ENCODE measurements at places on chromosomes 2 and 18.

DNA sequence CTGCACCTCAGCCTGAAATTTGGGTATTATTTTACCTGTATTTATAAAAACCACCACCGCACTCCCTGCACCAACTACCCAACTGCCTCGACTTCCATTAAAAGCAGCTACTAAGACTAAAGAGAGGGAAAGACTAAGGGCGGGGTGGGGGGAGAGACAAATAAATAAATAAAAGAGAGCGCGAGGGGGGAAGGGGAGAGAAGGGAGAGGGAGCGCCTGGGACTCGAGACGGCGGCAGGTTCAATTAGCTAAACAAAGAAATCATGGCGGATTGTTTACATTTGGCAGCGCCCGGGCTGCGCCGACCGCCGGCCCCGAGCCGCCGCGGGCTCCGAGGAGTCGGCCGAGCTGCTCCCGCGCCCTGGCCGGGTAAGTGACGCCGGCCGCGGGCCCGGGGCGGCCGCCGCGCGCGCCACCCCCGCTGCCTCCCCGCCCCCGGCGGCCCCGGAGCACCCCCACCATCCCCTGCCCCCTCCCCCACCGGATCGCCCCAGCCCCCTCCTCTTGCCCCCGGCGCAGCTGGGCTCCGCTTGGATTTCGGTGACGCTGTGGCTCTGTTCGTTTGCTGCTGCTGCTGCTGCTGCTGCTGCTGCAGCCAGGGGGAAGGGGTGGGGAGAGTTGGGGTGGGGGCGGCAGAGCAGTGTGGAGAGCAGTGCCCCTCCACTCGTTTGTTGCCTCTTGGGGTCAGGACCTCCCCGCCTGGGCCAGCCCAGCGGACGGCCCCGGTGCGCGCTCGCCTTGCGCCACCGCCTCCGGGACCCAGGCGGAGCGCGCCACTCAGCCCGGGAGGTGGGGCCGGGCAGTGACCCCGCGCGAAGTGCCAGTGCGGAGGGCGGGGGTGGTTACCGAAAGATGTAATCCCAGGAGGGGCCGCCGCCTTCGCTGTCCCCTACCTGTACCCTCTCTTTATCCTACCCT, 187.2 kb upstream of the FANCL start:
- DNase-seq, result no peak

- no peak for DNase-seq
These were observed 100.9 kb downstream of the IRS1 start for GRCh38 chr2:226698671-226699070.

GRCh38 chr2:223460774-223461211, 141.4 kb downstream of the SCG2 start:
- DNase-seq, result no peak

- DNase-seq, result no peak
These were observed 15.8 kb upstream of the AGXT start for GRCh38 chr2:240852671-240853314.

- no peak for DNase-seq
These were observed 260.2 kb downstream of the ZNF407 start for GRCh38 chr18:74857901-74858300.

- no peak for DNase-seq
These were observed 61.3 kb upstream of the CSRNP3 start for GRCh38 chr2:165408186-165408585.

GRCh38 chr18:58958628-58959027, 94.0 kb downstream of the ZNF532 start:
- no peak for DNase-seq

DNA sequence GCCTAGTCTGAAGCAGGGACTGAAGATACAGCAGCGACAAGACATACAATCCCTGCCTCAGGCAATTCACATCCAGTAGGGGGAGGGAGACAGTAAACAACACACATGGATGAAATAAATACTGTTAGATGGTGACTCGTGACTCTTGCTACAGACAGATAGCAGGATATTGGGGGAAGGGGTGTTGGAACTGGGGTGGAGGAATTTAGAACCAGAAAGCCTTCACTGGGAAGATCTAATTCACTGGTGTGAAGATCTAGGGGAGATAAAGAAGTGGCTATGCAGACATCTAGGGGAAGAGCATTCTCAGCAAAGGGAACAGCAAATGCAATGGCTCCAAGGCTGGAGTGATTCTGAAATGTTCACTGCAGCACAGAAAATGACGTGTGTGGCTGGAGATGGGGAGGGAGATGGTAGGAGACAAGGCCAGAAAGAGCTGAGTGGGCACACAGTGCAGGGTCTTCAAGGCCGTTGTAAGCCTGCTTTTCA, 52.6 kb upstream of the TMEM163 start:
- DNase-seq, result no peak

- no peak for DNase-seq
These were observed 171.0 kb downstream of the KLHL29 start for GRCh38 chr2:23555944-23556343.

DNA sequence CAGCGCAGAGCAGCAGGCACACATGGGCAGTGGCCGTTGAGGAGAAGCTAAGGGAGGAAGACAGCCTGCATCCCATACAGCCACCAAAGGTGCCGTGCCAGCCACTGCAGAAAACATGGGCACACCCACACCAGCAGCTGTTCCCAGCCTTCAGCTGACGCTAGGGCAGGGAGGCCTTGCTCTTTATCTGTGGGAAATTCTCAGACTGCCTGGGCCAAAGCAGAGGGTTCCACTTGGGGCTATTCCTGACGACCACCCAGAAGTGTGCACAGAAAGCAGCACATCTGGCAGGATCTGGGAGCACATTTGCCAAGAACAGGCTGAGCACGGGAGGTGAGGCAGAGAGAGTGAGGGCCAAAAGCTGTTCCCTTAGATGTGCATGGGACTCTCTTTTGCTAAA, 101.3 kb upstream of the SOX11 start:
- no peak for DNase-seq

DNA sequence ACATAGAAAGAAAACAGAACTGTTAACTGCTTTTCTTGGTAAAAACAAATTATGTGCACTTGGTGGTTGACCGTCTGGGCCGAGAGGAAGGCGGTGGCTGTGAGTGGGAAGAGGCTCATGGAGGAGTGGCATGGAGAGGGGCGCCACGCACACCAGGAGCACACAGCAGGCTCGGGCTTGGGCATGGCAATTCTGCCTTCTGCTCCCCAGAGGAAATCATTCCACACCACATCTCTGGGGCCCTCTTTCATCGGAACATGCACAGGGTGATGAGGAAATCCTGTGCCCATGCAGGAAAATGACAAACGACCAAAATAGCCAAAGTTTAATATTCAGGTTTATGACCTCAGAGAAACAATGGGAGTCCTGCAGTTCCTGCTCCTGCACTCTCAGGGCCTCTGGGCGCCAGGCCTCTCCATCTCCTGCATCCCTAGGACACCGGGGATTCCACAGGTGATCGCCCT, 26.4 kb downstream of the WDFY1 start:
- DNase-seq, result no peak

DNA sequence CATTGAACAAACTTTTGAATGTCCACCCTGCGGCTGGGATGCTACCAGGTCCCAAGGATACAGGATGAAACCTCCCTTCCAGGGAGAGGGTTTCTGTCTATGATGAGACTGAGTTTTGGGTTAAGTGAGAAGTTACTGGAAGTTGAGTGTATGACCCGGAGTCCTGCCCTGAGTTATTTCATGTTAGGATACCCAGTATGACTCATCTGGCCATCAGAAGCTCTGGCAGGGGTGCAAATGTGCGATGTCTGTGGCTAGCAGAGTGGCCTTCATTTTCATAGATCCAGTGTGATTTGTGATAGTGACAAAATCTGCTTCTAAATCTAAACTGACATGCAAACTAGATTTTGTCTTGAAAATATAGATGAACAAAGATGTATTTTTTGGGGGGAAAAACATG, 55.3 kb downstream of the KCTD1 start:
- no peak for DNase-seq

GRCh38 chr2:10905006-10905861, 6.5 kb upstream of the KCNF1 start:
- no peak for DNase-seq

DNA sequence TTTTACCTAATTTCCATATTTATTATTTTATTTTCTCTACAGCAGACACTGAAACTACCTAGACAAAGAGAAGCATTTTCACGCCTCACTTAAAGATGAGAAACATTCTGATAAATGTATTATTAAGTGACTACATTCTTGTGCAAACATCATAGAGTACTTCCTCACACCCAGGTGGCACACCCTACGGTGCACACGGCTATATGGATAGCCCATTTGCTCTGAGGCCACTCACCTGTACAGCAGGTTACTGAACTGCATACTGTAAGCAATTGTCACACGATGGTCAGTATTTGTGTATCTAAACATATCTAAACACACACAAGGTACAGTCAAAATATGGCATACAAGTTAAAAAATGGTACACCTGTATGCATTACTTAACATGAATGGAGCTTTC, 481.4 kb downstream of the CMPK2 start:
- DNase-seq, result no peak

GRCh38 chr2:51219468-51219867, 187.5 kb upstream of the NRXN1 start:
- DNase-seq, result no peak

GRCh38 chr2:206164261-206164862, 4.7 kb downstream of the EEF1B2 start:
- no peak for DNase-seq

- DNase-seq, result no peak
These were observed 204.8 kb downstream of the ANAPC1 start for GRCh38 chr2:111679202-111679601.

DNA sequence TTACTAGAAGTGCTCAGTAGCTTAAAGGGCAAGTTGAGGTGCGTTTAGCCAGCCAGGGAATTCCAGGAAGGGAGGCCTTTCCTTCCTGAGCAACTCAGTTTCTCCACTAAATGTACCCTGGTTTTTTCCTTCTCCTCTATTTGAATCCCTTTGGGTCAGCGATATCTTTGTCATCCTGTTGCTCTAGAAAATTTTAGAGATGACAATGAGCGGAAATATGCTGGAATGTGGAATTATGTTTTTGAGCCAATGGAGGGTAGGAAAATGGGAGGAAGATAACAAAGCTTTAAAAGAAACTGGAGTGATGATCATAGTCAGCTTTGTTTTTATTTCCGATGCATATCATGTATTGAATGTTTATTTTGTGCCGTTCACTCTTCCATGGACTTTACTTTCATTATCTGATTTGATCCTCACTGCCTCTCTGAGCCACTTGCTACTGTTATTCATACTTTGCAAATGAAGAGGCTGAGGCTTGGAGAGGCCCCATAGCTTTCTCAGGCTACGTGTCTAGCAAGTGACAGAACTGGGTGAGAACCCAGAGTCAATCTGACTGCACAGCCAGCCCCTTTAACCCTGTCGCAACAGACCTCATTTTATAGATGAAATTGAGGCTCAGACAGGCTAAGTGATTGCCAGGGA, 67.3 kb downstream of the NTSR2 start:
- no peak for DNase-seq

DNA sequence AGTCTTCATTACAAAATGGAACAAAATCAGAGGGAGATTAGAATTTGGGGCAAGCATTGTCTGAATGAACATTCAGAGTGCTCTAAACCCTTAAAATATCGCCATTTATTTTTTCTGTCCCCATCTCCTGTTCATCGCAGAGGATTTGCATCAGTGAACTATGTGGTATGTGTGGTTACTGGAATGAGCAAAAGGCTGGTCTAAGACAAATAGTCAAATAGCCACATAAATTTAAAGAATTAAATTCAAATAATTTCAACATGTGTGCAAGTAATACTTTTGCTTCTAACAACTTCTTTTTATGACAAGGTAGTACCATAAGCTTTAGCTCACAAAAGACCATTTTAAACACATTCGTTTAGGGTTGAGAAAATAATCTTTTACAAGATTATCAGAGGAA, 82.6 kb upstream of the ST8SIA3 start:
- no peak for DNase-seq

DNA sequence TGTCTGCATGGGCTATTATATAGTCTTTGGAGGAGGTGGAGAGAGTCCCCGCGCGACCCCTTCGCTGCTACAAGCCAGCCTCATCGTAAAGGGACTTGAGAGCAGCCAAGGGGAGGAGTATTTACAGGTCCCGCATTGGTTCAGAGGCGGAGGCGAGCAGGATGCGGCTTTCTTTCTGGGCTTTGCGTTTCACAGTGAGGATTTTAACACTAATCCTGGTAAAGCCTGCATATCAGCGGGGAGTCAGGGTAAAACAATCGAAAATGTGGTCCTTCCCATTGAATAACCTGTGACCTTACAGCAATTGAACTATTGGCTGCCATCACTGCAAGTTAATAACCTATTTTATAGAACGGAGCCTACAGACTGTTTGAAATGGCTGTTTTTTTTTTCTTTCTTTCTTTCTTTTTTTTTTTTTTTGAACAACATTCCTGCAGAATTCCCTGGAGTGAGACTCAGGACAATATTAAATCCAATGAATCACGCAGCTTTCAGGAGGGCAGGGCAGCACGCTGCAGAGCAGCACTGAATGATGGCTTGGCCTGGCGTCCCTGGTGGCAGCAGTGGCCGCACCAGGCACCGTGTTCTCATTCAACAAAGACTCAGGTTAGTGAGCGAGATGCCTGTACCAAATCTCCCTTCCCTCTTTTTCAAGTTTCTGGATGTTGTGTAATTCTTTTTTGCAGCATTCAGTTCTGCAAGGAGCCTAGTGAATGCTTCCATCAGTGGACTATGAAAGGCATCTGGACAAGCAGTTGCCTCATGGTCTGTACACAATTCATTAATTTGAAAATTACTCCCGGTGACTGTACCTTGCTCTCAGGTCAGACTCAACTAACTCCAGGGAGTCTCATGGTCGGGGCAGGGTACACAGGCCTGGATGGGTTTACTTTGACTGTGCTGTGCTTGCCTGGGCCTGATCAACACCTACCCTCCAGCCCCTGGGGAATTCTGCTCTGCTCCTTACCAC, 19.8 kb downstream of the SMIM21 start:
- DNase-seq, result no peak

DNA sequence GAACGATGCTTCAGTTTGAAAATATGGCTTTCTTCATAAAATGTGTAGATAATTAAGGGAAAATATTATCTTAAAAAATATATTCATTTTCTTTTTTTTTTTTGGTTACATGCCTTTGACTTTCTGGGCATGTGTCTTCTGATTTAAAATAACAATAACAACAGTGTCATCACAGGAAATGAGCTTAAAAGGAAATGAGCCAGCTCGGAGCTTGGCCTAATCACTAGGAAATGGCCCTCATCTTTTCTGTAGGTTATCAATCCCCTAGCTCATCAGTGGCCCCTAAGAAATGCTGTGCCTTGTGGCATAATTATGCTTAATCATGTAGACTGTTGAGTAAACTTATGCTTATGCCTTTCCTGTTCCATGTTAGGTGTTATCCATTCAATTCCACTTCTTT, 141.8 kb upstream of the FHL2 start:
- no peak for DNase-seq
